ENCODE measurements at places on chromosomes 7 and 10.

DNA sequence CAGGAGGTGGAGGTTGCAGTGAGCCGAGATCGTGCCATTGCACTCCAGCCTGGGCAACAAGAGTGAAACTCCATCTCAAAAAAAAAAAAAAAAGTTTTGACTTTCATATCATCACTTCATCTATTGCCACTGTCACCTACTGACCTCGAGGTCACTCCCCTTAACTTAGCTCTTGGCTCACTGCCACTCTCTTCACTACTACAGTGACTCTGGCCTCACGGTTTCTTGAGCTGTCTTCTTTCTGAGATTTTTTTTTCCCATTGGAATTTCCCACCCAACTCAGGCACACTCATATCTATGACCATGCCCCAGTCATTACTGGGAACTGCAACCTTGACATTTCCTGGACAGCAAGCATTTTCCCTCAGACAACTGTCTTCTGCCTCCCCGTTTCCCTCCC, 42.6 kb upstream of the C7orf33 start:
- no peak for DNase-seq

GRCh38 chr7:55245271-55245723, 119.8 kb upstream of the LANCL2 start:
- no peak for DNase-seq

GRCh38 chr10:127578259-127578960, 29.3 kb downstream of the NPS start:
- DNase-seq, result no peak

- DNase-seq, result no peak
Measured at GRCh38 chr7:27961255-27961654, 219.3 kb downstream of the JAZF1 start.

GRCh38 chr7:93544691-93545090, 29.8 kb downstream of the CALCR start:
- no peak for DNase-seq

- DNase-seq, result no peak
Measured at GRCh38 chr10:24415455-24416125, 206.7 kb downstream of the KIAA1217 start.
